Activated T-cell treated with anti-CD3 and anti-CD28 coated beads, Interleukin-2, amount 50 U/mL, for 24 hours (primary cell): ENCODE measurements at places on chromosomes 12 and 14.
A peak's percentile ranks its signal among the peaks of the same experiment; 100 is the strongest.

DNA sequence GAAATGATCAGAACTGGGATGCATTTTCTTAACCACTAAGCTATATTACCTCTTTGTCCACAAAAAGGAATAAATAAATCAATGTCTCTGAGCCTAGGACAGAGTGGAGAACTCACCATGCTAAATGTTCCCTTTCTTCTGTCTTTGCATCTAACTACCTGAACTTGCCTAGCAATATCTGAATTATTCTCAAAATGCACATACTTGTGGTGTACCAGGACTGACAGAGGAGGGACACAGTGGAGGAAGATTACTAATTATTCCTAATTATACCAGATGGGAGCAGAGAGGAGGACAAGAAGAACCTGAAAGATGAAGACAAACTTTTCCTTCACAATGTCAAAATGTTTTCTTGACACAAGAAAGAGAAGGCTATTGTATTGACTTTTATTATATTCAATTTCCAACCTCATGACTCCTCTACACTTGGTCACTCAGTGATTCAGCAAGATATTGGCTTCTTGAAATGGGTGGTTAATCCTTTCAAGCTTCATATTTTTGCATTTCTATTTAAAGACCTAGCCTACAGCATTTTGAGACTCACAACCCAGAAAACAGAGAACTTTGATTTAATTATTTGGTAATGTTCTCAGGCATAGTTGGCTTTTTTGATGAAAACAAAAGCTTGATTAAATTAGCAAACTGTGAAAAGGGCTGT lies 117.2 kb upstream of the LRFN5 start:
- H3K4me3 ChIP-seq: no peak overlapping the region
- H3K27ac ChIP-seq: no peak overlapping the region
- no peaks in the 10 kb centered on the region for H3K27me3 ChIP-seq
- DNase-seq: no peak

GRCh38 chr14:101361044-101361443 lies 200.3 kb upstream of the DIO3 start:
- no peak overlapping the region for H3K27ac ChIP-seq
- H3K4me1 ChIP-seq: no peaks in the 10 kb centered on the region
- no peak for DNase-seq
- peaks cover 36% of the 10 kb centered on the region for H3K27me3 ChIP-seq
- H3K4me3 ChIP-seq: no peak overlapping the region
- H3K36me3 ChIP-seq: no peaks in the 10 kb centered on the region

DNA sequence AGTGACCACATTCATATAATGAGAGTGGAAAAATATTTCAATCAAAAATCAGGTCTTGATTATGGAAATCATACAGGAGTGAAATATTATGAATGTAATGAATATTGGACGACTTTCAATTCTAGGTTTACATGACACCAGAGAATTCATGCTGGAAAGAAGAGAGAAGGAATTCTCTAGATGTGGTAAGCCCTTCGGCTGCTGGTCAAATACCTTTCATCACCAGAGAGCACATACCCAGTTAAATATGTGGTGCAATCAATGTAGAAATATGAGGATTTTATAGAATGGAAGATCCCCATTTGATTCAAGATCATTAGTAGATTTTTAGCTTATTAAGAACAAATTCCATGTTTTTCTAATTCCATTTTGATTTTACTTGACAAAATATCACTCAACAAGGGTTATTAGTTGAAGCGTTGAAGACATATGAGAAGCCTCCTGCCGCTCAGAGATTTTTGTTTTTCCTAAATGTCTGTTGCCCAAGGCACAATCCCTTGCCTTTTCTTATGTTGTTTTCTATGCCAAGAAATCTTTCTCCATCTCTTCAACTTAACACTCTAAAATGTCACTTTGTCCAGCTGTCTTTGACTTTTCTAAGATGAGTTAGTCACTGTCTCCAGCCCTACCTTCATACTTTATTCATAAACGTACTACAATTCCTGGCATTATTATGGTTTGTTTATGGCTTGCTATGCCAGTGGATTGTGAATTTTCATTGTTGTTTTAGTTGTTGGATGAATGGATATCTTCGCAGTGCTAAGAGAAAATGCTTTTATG lies 72.8 kb upstream of the ZDHHC17 start:
- H3K27ac ChIP-seq: no peak overlapping the region
- no peaks in the 10 kb centered on the region for H3K27me3 ChIP-seq
- no peak for DNase-seq
- H3K4me3 ChIP-seq: no peak overlapping the region
- H3K4me1 ChIP-seq: no peaks in the 10 kb centered on the region
- no peaks in the 10 kb centered on the region for H3K36me3 ChIP-seq

DNA sequence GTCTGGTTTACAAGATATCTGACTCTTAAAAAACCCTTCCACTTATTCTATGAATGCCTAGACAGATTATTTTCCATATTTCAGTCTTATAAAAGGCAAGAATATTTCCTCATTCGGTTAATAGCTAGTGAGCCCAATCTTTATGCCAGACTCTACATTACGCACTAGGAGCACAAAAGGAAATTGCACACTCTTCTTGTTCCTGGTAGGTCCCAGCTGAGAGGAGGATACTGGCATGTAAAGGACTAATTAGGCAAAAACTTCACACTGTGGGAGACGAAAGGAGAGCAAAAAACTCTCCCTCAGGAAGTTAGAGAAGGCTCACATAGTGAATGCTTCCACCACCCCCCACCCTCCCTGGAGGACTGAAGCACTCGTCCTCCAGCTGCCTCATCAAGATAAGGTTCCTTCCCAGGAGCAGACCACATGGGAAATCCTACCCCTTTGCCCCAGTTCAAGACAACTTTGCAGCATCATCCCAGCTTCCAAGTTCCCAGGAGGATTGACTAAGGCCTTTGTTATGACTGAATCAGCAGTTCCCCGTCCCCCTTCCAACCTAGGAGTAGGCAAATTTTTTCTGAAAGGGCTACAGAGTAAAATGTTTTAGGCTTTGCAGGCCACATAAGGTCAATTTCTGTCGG lies 14.5 kb downstream of the CAPZA3 start:
- H3K4me3 ChIP-seq: no peak overlapping the region
- no peaks in the 10 kb centered on the region for H3K36me3 ChIP-seq
- no peak for DNase-seq
- H3K27ac ChIP-seq: no peak overlapping the region

DNA sequence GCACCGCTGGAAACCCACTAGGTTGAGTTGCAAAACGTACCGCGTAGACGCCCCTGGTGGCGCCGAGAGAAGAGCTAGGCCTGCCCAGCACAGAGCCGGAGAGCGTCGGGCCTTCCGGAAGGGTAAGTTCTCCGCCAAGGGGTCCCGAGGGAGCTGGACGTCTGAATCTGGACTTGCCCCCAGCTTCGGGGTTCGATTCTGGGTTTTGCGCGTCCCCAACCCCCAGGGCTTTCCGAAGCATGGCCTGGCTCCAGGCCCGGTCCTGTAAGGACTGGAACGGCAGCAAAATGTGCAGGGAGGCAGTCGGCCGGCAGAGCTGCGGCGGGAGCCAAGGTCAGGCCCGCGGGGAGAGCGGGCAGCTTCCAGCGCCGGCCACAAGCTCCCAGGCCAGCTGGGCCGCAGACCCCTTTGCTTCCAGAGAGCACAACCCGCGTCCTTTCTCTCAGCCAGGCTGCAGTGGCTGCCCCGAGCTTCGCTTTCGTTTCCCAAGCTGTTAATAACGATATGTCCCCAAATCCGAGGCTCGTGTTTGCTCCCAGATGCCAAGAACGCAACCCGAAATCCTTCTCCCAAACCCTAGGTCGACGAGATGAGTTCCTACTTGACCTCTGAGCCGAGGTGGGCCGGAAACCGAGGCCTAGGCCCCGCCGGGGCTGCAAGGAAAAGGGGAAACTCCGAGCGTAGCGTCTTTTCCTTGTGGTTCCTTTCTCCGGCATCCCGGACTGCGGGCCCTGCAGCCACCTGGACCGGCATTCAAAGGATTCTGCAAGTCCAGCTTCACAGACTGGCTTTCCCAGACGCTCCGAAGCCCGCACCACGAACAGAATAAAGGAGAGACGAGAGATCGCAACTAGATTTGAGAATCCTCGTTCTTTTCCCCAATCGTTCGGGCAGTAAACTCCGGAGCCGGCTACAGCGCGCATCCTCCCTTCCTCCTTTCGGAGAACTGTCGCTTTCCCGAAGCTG lies 3.2 kb upstream of the TBX5 start:
- H3K4me3 ChIP-seq: peak overlapping the region; percentile 33
- no peak for DNase-seq
- peaks cover 7% of the 10 kb centered on the region for H3K4me1 ChIP-seq
- peaks cover 95% of the 10 kb centered on the region for H3K27me3 ChIP-seq

- peaks cover 22% of the 10 kb centered on the region for H3K4me1 ChIP-seq
- DNase-seq: peak; percentile 69
- peak overlapping the region; percentile 63 for H3K27ac ChIP-seq
Observed at GRCh38 chr14:67514650-67515385, 18.3 kb upstream of the PLEKHH1 start.

DNA sequence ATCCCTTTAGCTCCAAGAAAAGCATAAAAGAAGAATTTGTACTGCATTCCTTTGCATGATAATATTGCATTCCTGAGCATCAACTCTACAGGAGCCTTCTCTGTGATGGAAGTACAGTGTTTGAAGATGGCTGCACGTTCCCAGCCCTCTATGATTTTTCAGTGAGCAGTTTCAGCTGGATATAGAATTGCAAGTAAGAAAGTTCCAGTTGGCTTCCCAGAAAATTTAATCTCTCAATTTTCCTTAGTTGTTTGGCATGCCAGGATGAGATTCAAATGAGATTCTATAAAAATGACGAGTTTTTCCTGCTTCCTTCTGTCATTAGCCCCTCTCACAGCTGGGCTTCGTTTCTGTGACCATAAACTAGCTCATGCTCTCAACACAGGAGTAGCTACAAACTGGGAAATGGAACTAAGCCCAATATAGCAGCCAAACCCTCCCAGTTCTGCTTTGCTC lies 109.9 kb downstream of the TTC8 start:
- no peak overlapping the region for H3K4me3 ChIP-seq
- H3K27ac ChIP-seq: no peak overlapping the region
- DNase-seq: no peak
- no peaks in the 10 kb centered on the region for H3K36me3 ChIP-seq
- peaks cover 17% of the 10 kb centered on the region for H3K27me3 ChIP-seq
- H3K4me1 ChIP-seq: no peaks in the 10 kb centered on the region

- H3K36me3 ChIP-seq: no peaks in the 10 kb centered on the region
- peaks cover 3% of the 10 kb centered on the region for H3K4me1 ChIP-seq
- H3K27ac ChIP-seq: peak overlapping the region; percentile 85
- H3K4me3 ChIP-seq: no peak overlapping the region
- peak; percentile 32 for DNase-seq
Observed at GRCh38 chr14:32702562-32702961, 236.1 kb upstream of the NPAS3 start.
